ENCODE measurements at places on chromosomes 4 and X.

GRCh38 chr4:108043526-108043925, 53.8 kb downstream of the HADH start:
- DNase-seq: no peak

GRCh38 chr4:141721174-141721573, 84.8 kb downstream of the IL15 start:
- no peak for DNase-seq

- no peak for DNase-seq
Measured at GRCh38 chr4:140408974-140409373, 18.5 kb downstream of the CLGN start.

GRCh38 chr4:124631760-124632159, 80.8 kb downstream of the ANKRD50 start:
- DNase-seq: no peak

- DNase-seq: no peak
Measured at GRCh38 chrX:68878977-68879645, 50.3 kb downstream of the EFNB1 start.

DNA sequence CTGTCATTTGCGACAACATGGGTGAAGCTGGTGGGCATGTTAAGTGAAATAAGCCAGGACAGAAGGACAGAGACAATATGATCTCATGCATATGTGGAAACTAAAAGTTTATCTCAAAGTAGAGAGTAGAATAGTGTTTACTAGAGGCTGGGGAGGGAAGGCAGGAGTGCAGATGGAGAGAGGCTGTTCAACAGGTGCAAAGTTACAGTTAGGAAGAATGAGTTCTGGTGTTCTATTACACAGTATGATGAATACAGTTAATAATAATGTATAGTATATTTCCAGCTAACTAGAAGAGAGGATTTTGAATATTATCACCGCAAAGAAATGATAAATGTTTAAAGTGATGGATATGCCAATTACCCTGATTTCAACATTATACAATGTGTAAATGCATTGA, 69.8 kb downstream of the FBXL5 start:
- DNase-seq: no peak

- DNase-seq: no peak
Measured at GRCh38 chr4:11214281-11214680, 214.4 kb downstream of the HS3ST1 start.

DNA sequence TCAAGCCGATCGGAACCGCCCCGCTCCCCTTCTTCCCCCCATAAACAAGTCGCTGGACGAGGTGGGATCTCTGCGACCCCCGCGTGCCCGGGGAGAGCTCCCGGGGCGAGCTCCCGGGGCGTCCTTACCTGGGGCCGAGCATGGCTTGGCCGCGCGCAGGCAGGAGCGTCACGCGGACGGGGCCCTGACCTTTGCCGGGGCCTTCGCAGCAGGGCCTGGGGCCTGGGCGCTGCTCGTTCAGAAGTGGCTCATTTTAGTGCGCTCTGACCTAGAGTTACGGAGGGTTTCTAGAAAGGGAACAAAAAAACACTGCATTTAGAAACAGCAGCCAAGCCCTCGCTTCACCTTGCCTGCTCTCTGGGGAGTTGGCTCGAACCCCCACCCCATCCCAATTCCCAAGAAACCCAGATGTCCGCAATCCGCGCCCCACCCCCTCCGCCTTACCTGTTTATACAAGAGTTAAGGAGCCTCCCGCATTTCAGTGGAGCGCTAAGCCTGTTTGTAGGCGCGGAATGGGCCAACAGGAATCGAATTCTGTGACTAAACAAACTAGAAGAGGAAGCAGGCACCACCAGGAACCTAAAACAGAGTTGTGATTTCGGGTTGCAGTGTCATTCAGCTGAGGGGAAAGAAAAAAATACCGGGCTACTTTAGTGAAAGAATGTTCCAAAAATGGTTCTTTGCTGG, 814 bp upstream of the RBM47 start:
- DNase-seq: no peak

- no peak for DNase-seq
Measured at GRCh38 chr4:140367738-140368137, 5.7 kb upstream of the SCOC start.

DNA sequence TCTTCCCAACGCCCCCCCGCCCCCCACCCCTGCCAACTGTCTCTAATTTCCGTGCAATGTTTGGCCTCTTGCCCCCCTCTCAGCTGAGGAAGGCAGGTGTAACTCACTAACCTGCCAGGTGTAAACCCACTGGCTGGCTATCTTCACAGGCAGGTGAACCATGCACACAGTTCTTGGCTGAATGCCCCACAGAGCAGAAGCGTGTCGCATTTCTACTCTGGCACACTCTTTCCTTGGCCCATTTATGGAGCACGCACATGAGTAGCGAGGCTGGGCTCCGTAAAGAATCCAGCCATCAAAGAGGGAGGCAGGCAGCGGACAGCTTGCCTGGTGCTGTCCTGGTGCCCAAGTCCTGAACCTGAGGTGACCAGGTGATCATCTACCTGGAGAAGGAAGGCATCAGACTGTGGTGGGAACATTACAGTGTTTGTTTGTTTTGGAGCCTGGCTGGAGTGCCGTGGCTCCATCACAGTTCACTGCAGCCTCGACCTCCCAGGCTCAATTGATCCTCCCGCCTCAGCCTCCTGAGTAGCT, 39.2 kb upstream of the CRMP1 start:
- DNase-seq: no peak

DNA sequence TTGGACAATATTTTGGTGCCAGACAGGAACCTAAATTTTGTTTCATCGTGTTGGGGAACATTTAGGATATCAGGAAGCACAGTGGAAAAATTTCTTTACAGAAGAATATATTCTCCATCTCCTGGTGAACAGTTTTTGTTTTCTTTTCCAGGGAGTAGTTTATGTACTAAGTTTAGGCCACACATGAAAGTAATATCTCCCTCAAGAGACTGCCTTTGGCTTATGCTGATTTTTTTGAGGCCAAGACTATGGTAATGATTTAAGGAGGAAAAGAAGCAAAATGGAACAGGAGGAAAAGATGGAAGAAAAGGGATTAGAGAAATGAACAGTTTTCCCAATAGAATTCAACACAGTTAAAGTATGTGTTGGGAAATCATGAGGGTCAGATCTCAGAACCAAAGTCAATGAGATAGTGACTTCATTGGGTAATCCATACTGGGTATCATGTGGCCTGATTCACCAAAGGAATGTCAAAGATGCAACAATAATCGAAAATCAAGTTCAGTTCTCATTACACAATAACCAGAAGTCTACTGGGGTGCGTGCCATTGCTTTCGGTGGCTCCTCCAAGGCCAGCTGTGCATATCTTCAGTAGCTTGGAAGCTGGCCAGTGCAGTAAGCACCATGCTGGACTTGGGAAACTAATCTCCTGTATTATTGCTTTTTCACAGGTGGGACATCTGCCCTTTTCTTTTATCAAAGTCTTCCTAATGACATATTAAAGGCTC, 234.8 kb downstream of the COL25A1 start:
- DNase-seq: no peak

DNA sequence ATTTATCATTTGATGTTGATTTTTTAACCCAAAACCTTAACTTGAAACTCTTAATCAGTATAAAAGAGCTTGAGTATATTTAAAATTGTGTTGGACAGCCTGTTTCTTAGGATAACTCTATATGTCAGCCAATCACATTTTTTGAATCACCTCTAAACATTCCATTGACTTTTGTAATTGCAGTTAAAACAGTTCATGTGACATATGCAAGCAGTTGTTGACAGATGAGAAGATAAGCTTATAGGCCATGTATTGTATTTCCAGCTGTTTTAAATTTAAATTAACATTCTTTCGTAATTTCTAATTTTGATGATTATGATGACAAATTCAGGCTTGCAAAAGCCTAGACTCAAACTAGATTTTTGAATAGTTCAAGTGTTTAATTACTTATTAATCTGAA, 17.4 kb downstream of the VEGFC start:
- no peak for DNase-seq

- DNase-seq: no peak
Measured at GRCh38 chr4:160825644-160826338, 1338.0 kb downstream of the FSTL5 start.

DNA sequence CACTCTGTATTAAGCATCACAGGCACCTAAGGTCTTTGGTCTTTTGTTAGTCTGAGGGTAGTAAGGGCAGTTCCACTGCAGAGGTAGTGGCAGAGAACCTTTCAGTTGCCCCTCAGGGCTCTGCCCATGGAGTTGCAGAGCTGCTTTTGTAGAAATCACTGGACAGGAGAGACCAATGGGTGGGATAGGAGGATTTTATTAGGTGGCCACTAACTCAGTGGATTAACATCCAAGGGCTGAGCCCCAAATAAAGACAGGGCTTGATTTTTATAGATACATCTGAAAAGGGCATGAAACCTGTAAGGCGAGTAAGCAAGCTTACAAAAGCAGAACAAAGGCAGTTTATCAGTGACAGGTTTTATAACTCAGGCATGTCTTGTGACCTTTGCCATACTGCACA, 1035.4 kb downstream of the SH3BGRL start:
- DNase-seq: no peak

GRCh38 chr4:177945268-177945667, 503.0 kb upstream of the AGA start:
- DNase-seq: no peak

GRCh38 chr4:27003642-27004113, 143.0 kb downstream of the STIM2 start:
- DNase-seq: no peak

GRCh38 chr4:151489462-151490203, 80.7 kb downstream of the FHIP1A start:
- no peak for DNase-seq

GRCh38 chrX:11321986-11322385, 28.8 kb downstream of the AMELX start:
- DNase-seq: no peak

DNA sequence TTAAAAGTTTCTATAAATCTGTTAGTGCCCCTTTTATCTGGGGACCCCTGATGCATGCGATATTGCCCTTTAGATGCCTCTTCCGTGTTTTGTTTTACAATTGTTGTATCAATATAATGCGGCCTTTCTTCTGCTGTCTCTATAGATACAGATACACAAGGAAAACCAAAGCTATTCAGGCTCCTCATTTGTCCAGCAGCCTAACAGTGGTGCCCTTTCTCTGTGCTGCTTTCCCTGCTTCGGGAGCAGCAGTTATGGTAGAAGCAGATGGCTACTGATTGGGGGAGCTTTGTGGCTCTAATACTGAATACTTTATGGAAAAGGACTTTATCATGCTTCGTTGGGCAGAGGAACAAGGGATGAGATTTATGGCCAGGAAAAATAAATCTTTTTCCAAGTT, 10.6 kb upstream of the PRDM8 start:
- no peak for DNase-seq

DNA sequence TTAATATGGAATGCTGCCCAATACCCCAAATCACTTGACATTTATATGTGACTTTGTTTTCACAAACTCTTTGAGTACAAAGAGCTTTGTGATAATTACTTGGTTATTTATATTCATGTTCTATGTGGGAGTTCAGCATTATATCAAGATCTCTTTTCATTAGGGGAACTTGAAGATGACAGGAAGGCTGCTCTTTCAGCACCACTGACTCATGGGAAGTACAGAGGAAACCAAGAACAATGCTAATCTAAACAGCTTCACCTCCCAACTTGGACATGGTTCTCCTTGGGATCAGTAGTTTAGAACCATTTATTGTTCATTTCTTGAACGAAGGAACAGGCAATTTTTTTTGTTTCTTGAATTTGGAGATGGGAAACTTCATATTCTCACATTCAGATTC, 184.0 kb upstream of the AFF2 start:
- no peak for DNase-seq

- DNase-seq: no peak
Measured at GRCh38 chr4:175407926-175408325, 404.1 kb downstream of the GPM6A start.

- DNase-seq: no peak
Measured at GRCh38 chrX:29531336-29531735, 684.0 kb upstream of the MAGEB2 start.

DNA sequence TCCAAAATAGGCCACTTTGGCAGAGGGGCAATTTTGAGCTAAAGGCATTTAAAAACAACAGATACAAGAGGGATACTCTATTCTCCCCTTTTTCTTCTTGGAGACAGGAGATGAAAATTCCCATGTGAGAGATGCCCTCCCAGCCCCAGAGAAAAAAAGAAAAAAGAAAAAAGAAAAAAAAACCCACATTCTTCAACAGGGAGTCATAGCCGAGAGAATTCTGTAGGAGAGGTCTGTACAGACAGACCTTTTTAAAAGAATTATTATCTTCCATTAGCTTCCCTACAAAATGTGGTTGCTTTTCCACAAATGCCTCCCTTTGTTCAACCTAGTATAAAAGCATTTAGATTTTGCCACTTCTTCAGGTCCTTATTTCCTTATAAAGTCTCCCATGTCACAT, 89.9 kb downstream of the SPCS3 start:
- DNase-seq: no peak

DNA sequence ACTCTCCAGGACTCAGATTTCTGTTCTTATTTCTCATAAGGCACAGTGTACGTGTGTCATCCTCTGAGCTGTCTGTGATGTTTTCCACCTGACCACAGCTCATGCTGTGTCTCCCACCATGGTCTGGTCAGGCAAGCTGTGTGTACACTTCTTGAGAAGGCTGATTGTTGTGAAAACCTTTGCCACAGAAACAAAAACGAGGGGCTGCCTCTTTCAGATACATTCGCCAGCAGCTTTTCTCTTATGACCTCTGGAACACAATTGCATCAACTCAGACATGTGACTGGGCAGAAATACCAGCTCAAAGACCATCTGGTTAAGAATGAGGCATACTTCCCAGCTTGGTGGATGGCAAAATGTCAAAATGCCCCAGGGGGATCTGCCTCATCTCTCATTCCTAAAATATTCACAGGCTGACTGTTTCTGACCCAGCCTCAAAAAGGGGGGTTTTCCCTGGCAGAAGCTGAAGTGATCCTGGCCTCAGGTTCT, 46.1 kb downstream of the PGRMC2 start:
- DNase-seq: no peak

DNA sequence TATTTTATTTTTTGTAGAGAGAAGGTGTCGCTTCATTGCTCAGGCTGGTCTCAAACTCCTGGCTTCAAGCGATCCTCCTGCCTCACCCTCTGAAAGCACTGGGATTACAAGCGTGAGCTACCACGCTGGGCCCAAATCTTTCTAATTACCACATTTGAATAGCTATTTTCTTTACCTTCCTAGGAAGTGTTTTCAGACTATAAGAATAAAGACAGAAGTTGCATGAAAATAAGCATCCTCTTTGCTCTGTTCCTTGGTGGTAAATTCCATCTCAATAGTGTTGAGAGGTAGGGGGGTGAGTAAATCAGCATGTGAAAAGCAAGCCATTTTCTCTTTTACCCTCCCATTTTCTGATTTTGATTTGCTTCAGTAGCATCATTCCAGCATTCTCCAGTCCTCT, 122.4 kb downstream of the LARP7 start:
- DNase-seq: no peak

- DNase-seq: no peak
Measured at GRCh38 chr4:162461952-162462351, 298.2 kb upstream of the FSTL5 start.

- no peak for DNase-seq
Measured at GRCh38 chrX:64427787-64428186, 32.5 kb upstream of the MTMR8 start.

DNA sequence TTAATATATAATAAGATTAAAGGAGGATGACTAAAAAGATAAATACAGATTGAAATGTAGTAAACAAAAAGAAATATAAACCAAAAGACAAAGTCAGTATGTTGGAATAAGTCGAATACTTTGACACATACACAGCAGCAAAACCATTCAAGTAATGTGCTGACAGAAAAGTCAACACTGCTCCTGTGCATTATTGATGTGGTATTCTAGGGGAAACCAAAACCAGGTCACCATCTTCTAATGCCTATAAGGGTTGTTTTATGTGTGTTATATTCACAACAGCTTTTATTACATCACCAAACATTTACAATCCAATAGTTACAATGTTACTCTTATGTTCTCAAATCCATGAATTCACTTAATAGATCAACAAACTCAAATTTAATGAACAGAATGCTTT, 111.8 kb upstream of the DKK2 start:
- DNase-seq: no peak

All from NCI-H1048 (cell line).